Naive thymus-derived CD8-positive, alpha-beta T cell (primary cell): ENCODE measurements at places on chromosomes 12 and 14. TPM values are rescaled to one million over a fixed set of nuclear protein-coding genes. Genes with fewer than 3 reads are reported as not detected.

DNA sequence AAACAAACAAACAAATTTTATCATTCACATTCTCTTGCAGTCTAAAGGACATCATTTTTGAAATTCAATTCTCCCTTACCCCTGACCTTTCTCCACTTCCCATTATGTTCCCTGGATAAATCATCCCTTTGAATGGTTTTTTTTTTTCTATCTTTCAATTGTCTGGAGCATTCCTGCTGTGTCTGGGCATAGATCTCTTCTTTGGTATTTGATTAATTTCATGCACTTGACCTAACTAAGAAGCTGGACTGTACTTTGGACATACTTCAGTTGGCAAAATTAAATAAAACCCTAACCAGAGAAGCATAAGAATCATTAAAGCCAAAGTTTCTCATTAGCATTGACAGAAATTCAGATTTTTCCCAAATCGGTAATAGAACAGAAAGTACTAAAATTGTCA lies 163.6 kb upstream of the BMP4 start:
- no peaks in the 10 kb centered on the region for H3K4me1 ChIP-seq
- H3K27me3 ChIP-seq = no peaks in the 10 kb centered on the region
- no peak for DNase-seq
- no peaks in the 10 kb centered on the region for H3K36me3 ChIP-seq

DNA sequence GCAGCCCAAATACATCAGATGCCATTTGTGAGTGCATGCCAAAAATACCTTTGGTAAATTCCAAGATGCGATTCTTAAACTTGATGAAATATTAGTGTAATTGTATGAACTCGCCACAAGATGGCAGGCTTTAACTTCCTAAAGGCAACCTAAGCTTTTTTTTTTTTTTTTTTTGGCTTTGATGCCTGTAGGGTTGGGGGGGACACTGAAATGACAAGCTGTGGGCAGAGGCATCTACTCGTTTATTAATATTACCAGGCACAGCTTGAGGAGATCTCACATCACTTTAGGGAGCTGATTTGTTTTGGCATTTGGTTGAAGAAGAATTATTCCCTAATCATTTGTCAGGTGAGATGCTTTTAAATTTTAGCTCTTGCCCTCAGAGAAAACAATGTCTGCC lies 126.7 kb upstream of the CCDC196 start:
- DNase-seq = no peak
- no peaks in the 10 kb centered on the region for H3K27me3 ChIP-seq
- no peak overlapping the region for H3K27ac ChIP-seq
- no peaks in the 10 kb centered on the region for H3K36me3 ChIP-seq

- no peak overlapping the region for H3K4me3 ChIP-seq
- H3K4me1 ChIP-seq = peaks cover 13% of the 10 kb centered on the region
- H3K27ac ChIP-seq = no peak overlapping the region
Observed at GRCh38 chr12:12689647-12690300, 6.2 kb downstream of the GPR19 start.

DNA sequence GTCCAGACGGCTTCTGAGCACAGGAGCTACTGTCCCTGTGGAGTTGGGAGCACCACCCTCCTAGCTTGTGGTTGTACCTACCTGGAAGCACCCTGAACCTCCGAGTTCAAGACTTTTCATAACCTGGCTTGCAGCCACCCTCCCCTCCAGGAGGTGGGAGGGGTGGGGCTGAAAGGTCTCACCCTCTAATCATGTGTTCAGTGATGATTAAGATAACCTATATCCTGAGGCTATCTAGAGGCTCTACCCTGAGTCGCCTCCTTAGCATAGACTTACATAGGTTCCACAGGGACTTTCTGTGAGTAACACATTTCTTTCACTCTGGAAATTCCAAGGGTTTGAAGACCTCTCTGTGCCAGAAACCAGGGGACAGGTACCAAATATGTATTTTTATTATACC lies 146.5 kb downstream of the CFAP54 start:
- H3K4me1 ChIP-seq = no peaks in the 10 kb centered on the region
- H3K4me3 ChIP-seq = no peak overlapping the region
- peaks cover 27% of the 10 kb centered on the region for H3K27me3 ChIP-seq
- H3K27ac ChIP-seq = no peak overlapping the region
- DNase-seq = no peak
- no peaks in the 10 kb centered on the region for H3K36me3 ChIP-seq

GRCh38 chr14:92937051-92937937 lies 14.3 kb downstream of the CHGA start:
- no peaks in the 10 kb centered on the region for H3K27me3 ChIP-seq
- H3K4me1 ChIP-seq = peaks cover 2% of the 10 kb centered on the region
- no peak overlapping the region for H3K27ac ChIP-seq
- DNase-seq = no peak
- H3K36me3 ChIP-seq = peaks cover 4% of the 10 kb centered on the region

- no peak for DNase-seq
- H3K27ac ChIP-seq = no peak overlapping the region
- peaks cover 13% of the 10 kb centered on the region for H3K36me3 ChIP-seq
- H3K4me1 ChIP-seq = no peaks in the 10 kb centered on the region
- H3K27me3 ChIP-seq = peaks cover 4% of the 10 kb centered on the region
Observed at GRCh38 chr12:128402486-128403243, 135.7 kb downstream of the TMEM132C start.

- H3K27ac ChIP-seq = peak overlapping the region; percentile 84
- H3K36me3 ChIP-seq = no peaks in the 10 kb centered on the region
- peak overlapping the region; percentile 43 for H3K4me3 ChIP-seq
- H3K27me3 ChIP-seq = no peaks in the 10 kb centered on the region
- peaks cover 72% of the 10 kb centered on the region for H3K4me1 ChIP-seq
Observed at GRCh38 chr12:66289485-66289884, 12.8 kb upstream of the HELB start.

- no peak overlapping the region for H3K4me3 ChIP-seq
- no peaks in the 10 kb centered on the region for H3K27me3 ChIP-seq
- no peak overlapping the region for H3K27ac ChIP-seq
- no peak for DNase-seq
Observed at GRCh38 chr12:1847411-1847810, 27.0 kb downstream of the LRTM2 start.

GRCh38 chr12:76113800-76114757 lies 29.6 kb upstream of the NAP1L1 start:
- no peak overlapping the region for H3K27ac ChIP-seq
- DNase-seq = no peak
- no peaks in the 10 kb centered on the region for H3K36me3 ChIP-seq
- no peaks in the 10 kb centered on the region for H3K27me3 ChIP-seq
- no peak overlapping the region for H3K4me3 ChIP-seq
- no peaks in the 10 kb centered on the region for H3K4me1 ChIP-seq

DNA sequence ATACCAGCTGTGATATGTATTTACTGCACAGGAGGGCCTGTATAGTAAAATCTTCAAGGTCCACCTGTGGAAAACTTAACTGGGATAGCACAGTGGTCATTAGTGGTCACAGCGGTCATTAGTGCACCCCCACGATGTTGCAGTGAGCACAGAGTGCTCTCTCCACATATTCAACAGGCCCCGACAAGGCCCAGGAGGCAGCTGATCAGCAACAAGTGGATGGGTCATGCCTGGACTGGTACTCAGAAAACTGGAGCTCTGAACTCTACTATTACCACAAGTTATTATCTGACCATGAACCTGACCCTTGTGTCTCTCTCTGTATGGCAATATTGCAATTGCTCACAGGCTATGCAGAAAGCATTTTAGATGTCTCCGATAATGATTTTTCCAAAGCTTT lies 129.5 kb downstream of the SLC35F4 start:
- H3K27ac ChIP-seq = no peak overlapping the region
- H3K4me3 ChIP-seq = no peak overlapping the region
- H3K36me3 ChIP-seq = no peaks in the 10 kb centered on the region

DNA sequence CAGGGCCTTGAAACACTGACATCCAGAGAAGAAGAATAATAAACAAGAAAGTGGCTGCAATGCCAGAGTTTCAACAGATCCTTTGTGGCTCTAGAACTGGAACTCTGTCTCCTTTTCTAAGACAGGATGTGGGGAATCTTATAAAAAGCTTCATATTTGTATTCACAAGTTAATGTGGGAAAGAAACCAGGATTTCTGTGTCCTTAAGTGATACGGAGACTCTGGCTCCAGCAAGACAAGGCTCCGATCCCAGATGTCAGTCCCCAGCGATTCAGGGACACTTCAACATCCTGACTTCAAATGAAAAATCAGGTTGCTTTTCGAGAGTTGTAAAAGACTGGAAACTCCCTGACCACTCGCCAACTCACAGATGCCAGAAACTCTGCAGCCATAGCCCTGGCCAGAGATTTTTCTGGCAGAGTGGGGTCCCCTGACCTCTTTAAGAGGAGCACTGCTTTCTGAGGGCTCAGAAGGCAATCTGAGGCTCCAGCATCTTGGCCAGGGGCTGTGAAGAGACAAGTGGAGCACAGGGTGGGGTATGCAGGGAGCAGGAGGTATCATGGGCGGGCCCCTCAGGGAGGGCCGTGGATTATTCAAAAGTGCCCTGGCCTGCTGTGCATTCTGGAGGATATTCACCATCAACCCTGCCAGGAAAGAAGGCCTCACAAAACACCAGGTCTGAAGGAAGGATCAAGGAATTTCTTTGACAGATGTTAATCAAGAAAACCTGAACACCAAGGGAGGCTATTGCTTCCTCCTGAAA lies 53.3 kb downstream of the TMX1 start:
- DNase-seq = no peak
- no peak overlapping the region for H3K27ac ChIP-seq
- no peaks in the 10 kb centered on the region for H3K36me3 ChIP-seq
- H3K4me1 ChIP-seq = no peaks in the 10 kb centered on the region
- H3K27me3 ChIP-seq = peaks cover 6% of the 10 kb centered on the region

- H3K27me3 ChIP-seq = no peaks in the 10 kb centered on the region
- no peak overlapping the region for H3K4me3 ChIP-seq
- no peaks in the 10 kb centered on the region for H3K4me1 ChIP-seq
- H3K27ac ChIP-seq = peak overlapping the region; percentile 80
- H3K36me3 ChIP-seq = no peaks in the 10 kb centered on the region
- DNase-seq = no peak
Observed at GRCh38 chr14:22383515-22384166, 205.4 kb downstream of the DAD1 start.

GRCh38 chr12:76531056-76531455 lies 28.5 kb downstream of the OSBPL8 start:
- no peak for DNase-seq
- no peak overlapping the region for H3K4me3 ChIP-seq
- H3K4me1 ChIP-seq = peaks cover 59% of the 10 kb centered on the region
- H3K36me3 ChIP-seq = peaks cover 9% of the 10 kb centered on the region

- H3K4me3 ChIP-seq = peak within 1 kb of the TSS; percentile 18
- peak; percentile 29 for DNase-seq
- H3K36me3 ChIP-seq = no peaks in the 10 kb centered on the region
- no peak within 1 kb of the TSS for H3K27ac ChIP-seq
- H3K4me1 ChIP-seq = peaks cover 3% of the 10 kb centered on the region
- H3K27me3 ChIP-seq = peaks cover 26% of the 10 kb centered on the region
Observed at GRCh38 chr12:132329036-132329719, at the start of gene GALNT9. TSS of gene GALNT9 (minus strand) at chr12:132329589. CDS start at chr12:132329203, 386 bp downstream.

DNA sequence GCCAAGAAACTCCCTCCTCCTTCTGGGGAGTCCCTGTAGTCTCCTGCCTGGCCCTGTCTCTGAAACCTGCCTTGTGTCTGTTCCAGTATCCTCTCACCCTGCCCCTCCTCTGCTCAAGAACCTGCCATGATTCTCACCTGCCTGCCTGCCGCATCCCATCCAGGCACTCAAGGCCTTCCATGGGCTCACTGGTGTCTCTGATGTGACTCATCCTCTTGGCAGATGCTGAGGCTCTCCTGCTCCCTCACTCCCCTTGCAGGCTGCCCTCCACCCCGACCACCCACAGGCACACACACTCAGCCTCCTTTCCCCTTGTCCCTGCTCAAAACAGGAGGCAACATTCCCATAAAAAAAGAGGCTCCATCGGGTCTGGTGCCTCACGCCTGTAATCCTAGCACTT lies 5.8 kb upstream of the BEGAIN start:
- H3K36me3 ChIP-seq = no peaks in the 10 kb centered on the region
- no peak overlapping the region for H3K4me3 ChIP-seq
- H3K27ac ChIP-seq = no peak overlapping the region
- peaks cover 49% of the 10 kb centered on the region for H3K27me3 ChIP-seq
- no peak for DNase-seq

GRCh38 chr12:125683748-125684381 lies 618.6 kb downstream of the AACS start:
- no peak overlapping the region for H3K27ac ChIP-seq
- H3K36me3 ChIP-seq = no peaks in the 10 kb centered on the region
- no peak for DNase-seq
- H3K27me3 ChIP-seq = no peaks in the 10 kb centered on the region
- H3K4me1 ChIP-seq = no peaks in the 10 kb centered on the region

DNA sequence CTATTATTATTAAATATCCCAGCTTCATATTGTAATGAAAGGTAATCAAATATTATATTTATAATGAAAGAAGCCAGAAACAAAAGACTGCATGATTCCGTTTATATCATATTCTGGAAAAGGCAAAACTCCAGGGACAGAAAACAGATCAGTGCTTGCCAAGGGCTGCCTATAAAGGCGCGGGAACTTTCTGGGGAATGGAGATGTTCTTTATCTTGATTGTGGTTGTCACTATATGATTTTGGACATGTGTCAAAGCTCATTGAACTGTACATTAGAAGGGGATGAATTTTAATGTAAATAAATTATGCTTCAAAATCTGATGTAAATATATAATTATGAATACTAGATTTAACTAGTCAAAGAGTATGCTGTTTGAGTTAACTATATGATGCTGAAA lies 115.4 kb upstream of the KRAS start:
- peaks cover 12% of the 10 kb centered on the region for H3K4me1 ChIP-seq
- DNase-seq = no peak
- no peaks in the 10 kb centered on the region for H3K27me3 ChIP-seq
- no peak overlapping the region for H3K4me3 ChIP-seq

POTEG gene
- total RNA-seq = not detected

INSM2 gene
- not detected for total RNA-seq

CAPZA3 gene
- total RNA-seq = not detected

KRT74 gene
- total RNA-seq = not detected

NRXN3 gene
- not detected for total RNA-seq
